Myocyte (in vitro differentiated cells): ENCODE measurements at places on chromosomes 1 and 21.
A peak's percentile ranks its signal among the peaks of the same experiment; 100 is the strongest.

- peak; percentile 34 for DNase-seq
Observed at GRCh38 chr1:2213576-2214505, 14.3 kb upstream of the SKI start.

GRCh38 chr1:56911098-56911938 is 54.5 kb downstream of the C8B start:
- no peak for DNase-seq

DNA sequence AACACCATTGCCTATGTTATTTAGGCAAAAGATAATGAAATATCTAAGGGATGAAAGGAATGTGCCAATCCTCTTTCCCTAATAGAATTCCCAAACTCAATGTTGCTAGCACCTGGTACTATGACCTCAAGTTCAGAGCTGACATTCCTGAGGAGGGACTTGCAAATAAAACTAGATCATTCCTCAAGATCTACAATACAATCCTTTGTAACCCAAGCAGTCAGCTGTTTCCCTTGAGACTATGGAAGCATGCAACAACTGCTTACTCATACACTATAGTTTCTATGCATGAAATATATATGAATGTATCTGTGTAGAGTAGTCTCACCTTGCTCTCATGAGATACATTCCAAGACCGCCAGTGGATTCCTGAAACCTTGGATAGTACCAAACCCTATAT is 65.0 kb downstream of the ABL2 start:
- DNase-seq, result peak; percentile 66

DNA sequence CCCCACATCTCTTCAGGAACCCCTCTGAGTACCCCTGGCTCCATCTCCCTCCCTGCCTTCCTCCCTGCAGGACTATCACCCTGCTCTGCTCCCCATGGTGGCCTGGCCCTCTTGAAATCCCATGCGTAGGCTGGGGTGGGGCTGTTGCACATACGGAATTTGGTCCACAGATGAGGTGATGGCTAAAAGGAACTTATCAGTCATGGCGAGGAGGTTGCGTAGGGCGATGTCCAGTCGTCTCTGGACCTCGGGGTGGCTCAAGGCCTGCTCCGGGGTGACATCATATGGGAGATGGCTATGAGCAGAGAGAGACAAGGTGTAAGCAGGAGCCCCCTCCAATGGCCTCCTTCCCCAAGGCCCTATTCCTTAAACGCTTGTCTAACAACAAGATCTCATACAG is 35.3 kb downstream of the IQGAP3 start:
- no peak for DNase-seq

GRCh38 chr1:159406821-159407220 is 25.2 kb upstream of the OR10J4 start:
- DNase-seq, result no peak

- DNase-seq, result peak; percentile 87
Observed at GRCh38 chr1:156889802-156890580, 3.5 kb upstream of the PEAR1 start.

DNA sequence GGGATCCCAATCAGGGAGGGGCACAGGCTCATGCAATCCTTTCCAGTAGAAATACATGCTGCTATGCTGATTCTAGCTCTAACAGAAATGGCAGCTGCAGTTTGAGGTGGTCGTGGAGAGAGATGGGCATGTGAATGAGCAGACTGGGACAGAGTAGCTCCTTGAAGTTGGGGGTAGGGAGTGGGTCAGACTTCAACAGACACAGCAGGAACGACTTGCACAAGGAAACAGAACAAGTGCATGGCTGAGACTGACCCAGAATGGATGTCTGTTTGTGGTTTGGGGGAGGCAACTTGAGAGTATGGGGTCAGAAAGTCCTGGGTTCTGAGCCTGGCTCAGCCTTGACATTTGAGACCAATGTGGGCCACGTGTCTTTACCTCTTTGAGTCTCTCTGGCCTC is 25.1 kb upstream of the TRABD2B start:
- DNase-seq, result no peak

- DNase-seq, result no peak
Observed at GRCh38 chr1:180168786-180169639, 14.3 kb downstream of the QSOX1 start.

GRCh38 chr21:38830671-38831525 is 25.2 kb downstream of the ETS2 start:
- DNase-seq, result no peak

- peak; percentile 3 for DNase-seq
Observed at GRCh38 chr1:13543451-13544220, 29.8 kb upstream of the LRRC38 start.

- peak; percentile 51 for DNase-seq
Observed at GRCh38 chr1:226529891-226530290, 18.7 kb upstream of the STUM start.

DNA sequence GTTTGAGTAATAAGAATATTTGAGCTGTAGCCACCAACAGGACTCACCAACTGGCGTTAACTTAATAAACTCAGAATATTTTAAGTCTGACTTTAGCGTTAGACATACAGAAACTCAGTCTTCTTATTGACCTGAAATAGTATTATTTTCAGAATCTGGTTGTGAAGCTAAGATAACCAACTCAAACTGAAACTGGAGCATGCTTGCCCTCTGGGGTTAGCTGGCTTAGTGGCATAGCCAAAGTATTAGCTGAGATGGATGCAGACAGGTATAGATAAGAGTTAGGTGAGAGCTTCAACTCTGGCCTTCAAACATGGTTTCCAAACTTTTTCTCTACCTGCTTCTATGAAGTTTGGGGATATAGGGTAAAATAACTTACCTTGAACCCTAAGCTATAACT is 40.5 kb downstream of the AMY1C start:
- no peak for DNase-seq

GRCh38 chr1:43402089-43402865 is 12.6 kb downstream of the SZT2 start:
- DNase-seq, result no peak

DNA sequence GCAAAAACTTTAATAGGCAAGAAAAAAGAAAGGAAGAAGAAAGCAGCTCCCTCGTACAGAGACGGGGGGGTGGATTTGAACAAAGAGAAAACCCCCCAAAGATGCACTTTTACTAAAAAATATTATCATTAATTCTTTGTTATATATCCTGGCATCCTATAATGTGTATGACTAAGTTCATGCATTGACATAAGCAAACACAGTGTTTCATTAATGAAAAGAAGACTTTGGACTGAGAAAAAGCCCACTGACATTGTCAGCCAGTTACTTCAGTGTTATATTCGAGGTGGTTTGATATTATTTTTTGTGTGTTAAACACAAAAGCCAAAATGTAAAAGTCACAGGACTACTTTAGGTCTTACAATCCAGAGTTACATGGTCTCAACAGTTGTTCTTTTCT is 110.1 kb upstream of the DPYD start:
- no peak for DNase-seq

DNA sequence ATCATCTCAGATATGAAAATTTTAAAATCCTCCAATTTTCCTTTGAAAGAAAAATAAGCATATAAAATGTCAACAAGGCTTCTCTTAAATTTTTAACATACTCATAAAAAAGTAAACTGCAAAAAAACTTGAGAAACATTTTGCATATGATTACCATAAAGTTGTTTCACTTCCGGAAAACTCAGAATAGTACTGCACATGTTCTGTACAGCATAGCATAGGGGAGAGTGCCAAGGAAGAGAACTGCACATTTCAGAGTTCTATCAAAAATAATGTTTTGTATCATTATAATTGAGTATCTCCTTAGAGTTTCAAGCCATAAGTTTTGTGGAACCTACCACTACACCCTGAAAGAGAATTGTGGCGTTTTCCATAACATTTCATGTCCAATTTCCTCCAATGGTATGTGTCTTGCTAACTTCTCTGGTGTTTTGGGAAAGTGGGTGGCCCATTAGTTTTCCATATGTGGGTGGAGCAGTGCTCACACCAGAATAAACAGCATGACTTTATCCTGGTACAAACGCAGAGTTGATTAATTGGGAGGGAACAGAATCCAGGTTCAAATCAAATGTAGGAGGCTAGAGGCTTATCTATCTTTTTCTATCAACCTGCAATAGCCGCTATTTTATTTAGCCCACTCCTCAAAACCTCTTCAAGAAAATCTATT is 430.9 kb downstream of the LMO4 start:
- no peak for DNase-seq

DNA sequence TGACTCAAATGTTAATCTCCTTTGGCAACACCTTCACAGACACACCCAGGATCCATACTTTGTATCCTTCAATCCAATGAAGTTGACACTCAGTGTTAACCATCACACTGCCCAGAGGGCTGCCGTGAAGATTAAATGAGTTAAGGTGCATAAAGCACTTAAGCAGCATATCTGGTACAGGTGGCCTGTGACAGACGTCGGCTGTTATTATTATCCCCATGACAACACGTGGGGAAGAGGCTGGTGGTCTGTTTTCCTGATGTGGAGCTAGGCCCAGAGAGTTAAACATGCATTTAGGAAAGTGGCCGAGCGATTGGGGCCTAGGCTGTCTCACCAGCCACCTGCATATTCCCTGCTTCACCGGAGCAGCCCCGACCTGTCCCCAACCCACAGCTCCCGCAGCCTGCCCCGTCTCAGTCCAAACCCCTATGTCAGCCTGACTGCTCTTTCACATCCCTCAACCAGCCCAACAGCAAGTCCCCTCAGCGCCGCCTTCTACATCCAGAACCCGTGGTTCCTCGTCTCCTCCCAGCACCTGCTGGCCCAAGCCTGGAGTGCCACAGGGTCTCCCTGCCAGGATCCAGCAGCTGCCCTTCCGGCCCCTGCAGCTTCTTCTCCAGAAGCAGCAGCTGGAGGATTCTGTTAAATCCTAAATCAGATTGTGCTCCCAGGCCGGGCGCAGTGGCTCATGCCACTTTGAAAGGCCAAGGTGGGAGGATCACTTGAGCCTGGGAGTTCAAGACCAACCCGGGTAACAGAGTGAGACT is 77.9 kb downstream of the FBXO2 start:
- peak; percentile 66 for DNase-seq

DNA sequence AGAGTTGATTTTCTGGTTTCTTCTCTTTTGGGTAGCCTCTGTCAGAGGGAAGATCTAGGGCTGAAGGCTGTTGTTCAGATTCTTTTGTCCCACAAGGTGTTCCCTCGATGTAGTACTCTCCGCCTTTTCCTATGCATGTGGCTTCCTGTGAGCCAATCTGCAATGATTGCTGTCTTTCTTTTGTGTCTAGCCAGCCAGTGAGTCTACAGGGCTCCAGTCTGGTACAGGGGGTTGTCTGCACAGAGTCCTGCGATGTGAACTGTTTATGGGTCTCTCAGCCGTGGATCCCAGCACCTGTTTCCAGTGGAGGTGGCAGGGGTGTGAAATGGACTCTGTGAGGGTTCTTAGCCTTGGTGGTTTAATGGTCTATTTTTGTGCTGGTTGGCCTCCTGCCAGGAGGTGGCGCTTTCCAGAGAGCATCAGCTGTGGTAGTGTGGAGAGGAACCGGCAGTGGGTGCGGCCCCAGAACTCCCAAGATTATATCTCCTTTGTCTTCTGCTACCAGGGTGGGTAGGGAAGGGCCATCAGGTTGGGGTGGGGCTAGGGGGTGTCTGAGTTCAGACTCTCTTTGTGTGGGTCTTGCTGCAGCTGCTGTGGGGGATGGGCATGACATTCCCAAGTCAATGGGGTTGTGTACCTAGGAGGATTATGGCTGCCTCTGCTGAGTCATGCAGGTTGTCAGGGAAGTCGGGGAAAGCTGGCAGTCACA is 81.3 kb upstream of the C21orf91 start:
- DNase-seq, result peak; percentile 77

DNA sequence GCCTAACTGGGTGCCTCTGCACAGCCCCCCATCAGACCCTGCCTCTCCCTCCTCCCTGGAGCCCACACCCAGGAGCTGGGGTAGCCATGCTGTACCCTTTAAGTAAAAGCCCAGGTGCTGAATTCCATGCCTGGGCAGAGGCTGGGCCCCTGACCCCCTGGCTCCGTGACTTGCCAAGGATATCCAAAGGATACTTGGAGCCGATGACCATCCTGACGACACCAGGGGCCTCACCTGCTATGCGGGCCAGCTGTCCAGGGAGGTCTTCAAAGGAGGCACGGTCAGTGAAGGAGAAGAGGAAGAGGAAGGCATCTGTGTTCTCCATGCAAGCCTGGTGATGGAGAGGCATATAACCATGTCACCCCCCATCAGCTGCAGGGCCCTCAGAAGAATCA is 4.7 kb downstream of the CPLANE2 start:
- DNase-seq, result no peak

GRCh38 chr1:230125640-230126528 is 58.8 kb downstream of the GALNT2 start:
- no peak for DNase-seq

GRCh38 chr1:85230305-85230977 is 29.0 kb downstream of the C1orf52 start:
- DNase-seq, result no peak

GRCh38 chr1:175824079-175824478 is 80.7 kb upstream of the TNR start:
- peak; percentile 36 for DNase-seq

- DNase-seq, result no peak
Observed at GRCh38 chr1:203486618-203487370, 7.2 kb upstream of the OPTC start.

GRCh38 chr1:35714921-35715567 is 3.6 kb downstream of the C1orf216 start:
- DNase-seq, result no peak

DNA sequence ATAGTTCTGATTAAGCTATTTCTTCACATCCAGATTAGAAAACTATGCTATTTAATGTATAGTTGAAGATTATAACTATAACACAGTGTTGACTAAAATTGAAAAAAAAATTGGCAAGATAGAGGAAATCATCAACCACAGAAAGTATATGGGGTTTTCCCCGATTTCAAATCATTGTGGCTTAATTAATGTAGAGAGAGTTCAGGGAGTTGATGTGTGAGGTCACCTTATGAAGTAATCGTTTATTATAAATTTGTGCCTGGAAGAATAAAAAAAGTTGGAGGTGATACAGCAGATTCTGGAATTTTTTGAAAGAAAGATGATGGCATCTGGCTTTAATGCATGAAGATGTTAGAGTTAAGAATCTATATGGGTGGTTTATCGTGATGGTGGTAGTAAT is 84.3 kb downstream of the PTGS2 start:
- DNase-seq, result no peak

- no peak for DNase-seq
Observed at GRCh38 chr21:45236481-45236880, 51.2 kb downstream of the POFUT2 start.
